Colonic mucosa (tissue), 4 donors: ENCODE measurements at places on chromosomes 4 and X. TPM values are rescaled to one million over a fixed set of nuclear protein-coding genes. Genes with fewer than 3 reads are reported as not detected.
A peak's percentile ranks its signal among the peaks of the same experiment; 100 is the strongest.

The C4orf50 gene
- not detected for total RNA-seq

- H3K4me1 ChIP-seq, result no peaks in the 10 kb centered on the region
- no peak for DNase-seq
- no peaks in the 10 kb centered on the region for H3K27me3 ChIP-seq
- H3K4me3 ChIP-seq, result no peak overlapping the region
- no peak overlapping the region for H3K27ac ChIP-seq
- no peaks in the 10 kb centered on the region for H3K36me3 ChIP-seq
These were observed 14.8 kb downstream of the PDHA1 start for GRCh38 chrX:19358521-19358920.

The QRFPR gene
- not detected for total RNA-seq

The SATL1 gene
- total RNA-seq, result not detected

The PKD2 gene
- 9.2 TPM for total RNA-seq

DNA sequence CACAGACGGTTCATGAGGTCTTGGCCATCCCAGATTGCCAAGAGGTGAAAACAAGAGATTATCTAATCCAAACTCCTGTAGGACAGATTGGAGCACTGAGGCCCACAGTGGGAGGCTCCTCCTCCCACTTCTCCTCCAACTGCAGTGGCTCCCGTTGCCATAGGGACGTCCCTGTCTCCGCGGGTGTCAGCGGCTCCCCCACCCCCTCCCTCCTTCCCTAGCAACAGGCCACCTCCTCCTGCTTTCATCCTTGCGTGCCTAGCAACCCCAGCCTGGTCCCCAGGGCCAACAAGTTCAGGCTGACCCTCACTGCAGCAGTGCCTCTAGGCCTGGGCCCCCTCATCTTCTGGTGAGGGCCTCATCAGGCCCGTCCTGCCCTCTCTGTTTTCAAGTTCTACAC lies 6.8 kb upstream of the IQSEC2 start:
- no peak overlapping the region for H3K4me3 ChIP-seq
- H3K4me1 ChIP-seq, result peaks cover 10% of the 10 kb centered on the region
- no peaks in the 10 kb centered on the region for H3K36me3 ChIP-seq
- no peak overlapping the region for H3K27ac ChIP-seq

GRCh38 chr4:12747154-12747553 lies 737.0 kb downstream of the RAB28 start:
- H3K36me3 ChIP-seq, result no peaks in the 10 kb centered on the region
- DNase-seq, result no peak
- no peak overlapping the region for H3K4me3 ChIP-seq
- no peak overlapping the region for H3K27ac ChIP-seq

The MAGEA3 gene
- not detected for total RNA-seq

- H3K27me3 ChIP-seq, result no peaks in the 10 kb centered on the region
- H3K4me3 ChIP-seq, result no peak overlapping the region
- no peak overlapping the region for H3K27ac ChIP-seq
- H3K4me1 ChIP-seq, result no peaks in the 10 kb centered on the region
- DNase-seq, result no peak
These were observed 344.6 kb upstream of the CTSO start for GRCh38 chr4:156298230-156298629.

The CYTL1 gene
- not detected for total RNA-seq

GRCh38 chrX:51148848-51149247 lies 183.8 kb upstream of the NUDT10 start:
- no peak for DNase-seq
- H3K27me3 ChIP-seq, result no peaks in the 10 kb centered on the region
- no peaks in the 10 kb centered on the region for H3K4me1 ChIP-seq
- H3K4me3 ChIP-seq, result no peak overlapping the region
- H3K36me3 ChIP-seq, result no peaks in the 10 kb centered on the region

DNA sequence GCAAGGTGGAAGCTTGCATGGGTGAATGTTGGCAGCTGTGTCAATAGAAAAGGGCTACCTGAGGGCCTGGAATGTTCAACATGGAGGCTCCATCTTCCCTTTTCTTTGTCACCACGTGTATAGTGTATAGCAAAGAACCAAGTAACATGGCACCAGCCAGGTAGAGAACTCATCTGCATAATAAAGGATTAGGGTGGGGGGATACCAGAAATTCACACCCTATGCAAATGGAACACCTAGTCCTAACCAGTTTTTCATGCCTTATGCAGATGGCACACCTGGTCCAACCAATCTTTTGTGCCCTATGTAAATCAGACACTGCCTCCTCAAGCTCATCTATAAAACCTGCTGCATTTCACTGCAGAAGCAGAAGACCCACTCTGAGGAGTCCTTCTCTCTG lies 169.6 kb upstream of the GLRA2 start:
- H3K27ac ChIP-seq, result peak overlapping the region; percentile 29
- no peak overlapping the region for H3K4me3 ChIP-seq
- DNase-seq, result no peak

DNA sequence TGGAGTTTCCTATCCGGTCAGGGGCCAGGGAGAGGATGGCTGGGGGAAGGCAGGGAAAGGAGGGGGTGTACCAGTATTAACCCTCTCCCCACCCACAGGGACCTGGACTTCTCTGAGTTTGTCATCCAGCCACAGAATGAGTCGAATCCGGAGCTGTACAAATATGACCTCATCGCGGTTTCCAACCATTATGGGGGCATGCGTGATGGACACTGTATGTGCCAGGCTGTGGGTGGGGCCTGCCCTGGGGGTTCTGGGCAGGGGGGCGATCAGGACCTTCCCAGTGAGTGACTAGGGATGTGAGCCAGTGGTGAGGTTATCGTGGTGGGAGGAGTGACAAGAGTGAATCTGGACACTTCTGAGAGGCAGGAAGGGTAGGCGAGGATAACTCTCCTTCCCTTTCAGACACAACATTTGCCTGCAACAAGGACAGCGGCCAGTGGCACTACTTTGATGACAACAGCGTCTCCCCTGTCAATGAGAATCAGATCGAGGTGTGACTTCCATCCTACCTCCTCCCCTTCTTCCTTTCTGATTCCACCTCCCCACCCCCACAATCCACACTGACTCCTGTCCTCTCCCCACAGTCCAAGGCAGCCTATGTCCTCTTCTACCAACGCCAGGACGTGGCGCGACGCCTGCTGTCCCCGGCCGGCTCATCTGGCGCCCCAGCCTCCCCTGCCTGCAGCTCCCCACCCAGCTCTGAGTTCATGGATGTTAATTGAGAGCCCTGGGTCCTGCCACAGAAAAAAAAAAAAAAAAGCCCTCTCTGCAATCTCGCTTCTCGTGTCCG lies 14.6 kb downstream of the USP11 start:
- no peaks in the 10 kb centered on the region for H3K36me3 ChIP-seq
- H3K4me3 ChIP-seq, result no peak overlapping the region
- no peak overlapping the region for H3K27ac ChIP-seq

The DUSP21 gene
- total RNA-seq, result not detected

DNA sequence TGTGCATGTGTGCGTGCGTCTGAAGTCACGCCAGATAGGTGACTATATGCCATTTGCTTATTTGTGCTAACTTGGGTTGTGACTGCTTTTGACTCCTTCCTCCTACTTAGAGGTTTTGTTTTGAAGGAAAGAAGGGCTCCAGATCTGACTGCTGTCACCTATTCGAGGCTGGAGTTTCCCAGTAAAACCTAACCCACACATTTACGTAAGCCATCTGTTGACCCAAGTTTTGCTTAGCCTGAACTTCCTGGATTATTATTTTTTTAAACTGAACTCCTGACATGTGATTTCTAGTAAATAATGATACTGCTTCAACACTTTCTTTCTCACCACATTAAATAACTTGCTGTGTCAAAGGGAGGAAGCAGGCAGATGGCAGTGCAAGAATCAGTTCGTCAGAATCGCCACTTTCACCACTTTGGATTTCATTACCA lies 41.5 kb downstream of the DTHD1 start:
- no peak overlapping the region for H3K27ac ChIP-seq
- no peaks in the 10 kb centered on the region for H3K36me3 ChIP-seq
- DNase-seq, result no peak
- no peak overlapping the region for H3K4me3 ChIP-seq
- no peaks in the 10 kb centered on the region for H3K27me3 ChIP-seq

- H3K36me3 ChIP-seq, result no peaks in the 10 kb centered on the region
- H3K4me3 ChIP-seq, result no peak overlapping the region
- no peaks in the 10 kb centered on the region for H3K4me1 ChIP-seq
- DNase-seq, result no peak
These were observed 57.8 kb downstream of the DCLK2 start for GRCh38 chr4:150136036-150136435.

The DACH2 gene
- not detected for total RNA-seq

GRCh38 chr4:174929346-174929745 lies 11.2 kb downstream of the ADAM29 start:
- no peaks in the 10 kb centered on the region for H3K27me3 ChIP-seq
- H3K4me1 ChIP-seq, result no peaks in the 10 kb centered on the region
- H3K27ac ChIP-seq, result no peak overlapping the region
- DNase-seq, result no peak
- no peak overlapping the region for H3K4me3 ChIP-seq
- no peaks in the 10 kb centered on the region for H3K36me3 ChIP-seq

The TLL1 gene
- 3.4 TPM for total RNA-seq

- no peaks in the 10 kb centered on the region for H3K4me1 ChIP-seq
- no peaks in the 10 kb centered on the region for H3K27me3 ChIP-seq
- DNase-seq, result no peak
- H3K4me3 ChIP-seq, result no peak overlapping the region
- H3K36me3 ChIP-seq, result no peaks in the 10 kb centered on the region
- H3K27ac ChIP-seq, result no peak overlapping the region
These were observed 35.0 kb downstream of the CLDN2 start for GRCh38 chrX:106955004-106955772.

The NEIL3 gene
- total RNA-seq, result 6.1 TPM

- DNase-seq, result no peak
- no peak overlapping the region for H3K27ac ChIP-seq
- no peaks in the 10 kb centered on the region for H3K27me3 ChIP-seq
- H3K36me3 ChIP-seq, result no peaks in the 10 kb centered on the region
- no peak overlapping the region for H3K4me3 ChIP-seq
These were observed 114.8 kb downstream of the KDR start for GRCh38 chr4:55010550-55010949.

The EDA2R gene
- 0.82 TPM for total RNA-seq

- DNase-seq, result no peak
- no peaks in the 10 kb centered on the region for H3K4me1 ChIP-seq
- no peak overlapping the region for H3K27ac ChIP-seq
- no peaks in the 10 kb centered on the region for H3K36me3 ChIP-seq
These were observed 69.5 kb upstream of the CBLL2 start for GRCh38 chrX:22203186-22203585.

The RBM47 gene
- total RNA-seq, result 279 TPM
